Left lung (tissue), 14 donors: ENCODE measurements at places on chromosomes 4 and X. TPM values are rescaled to one million over a fixed set of nuclear protein-coding genes. Genes with fewer than 3 reads are reported as not detected.

DNA sequence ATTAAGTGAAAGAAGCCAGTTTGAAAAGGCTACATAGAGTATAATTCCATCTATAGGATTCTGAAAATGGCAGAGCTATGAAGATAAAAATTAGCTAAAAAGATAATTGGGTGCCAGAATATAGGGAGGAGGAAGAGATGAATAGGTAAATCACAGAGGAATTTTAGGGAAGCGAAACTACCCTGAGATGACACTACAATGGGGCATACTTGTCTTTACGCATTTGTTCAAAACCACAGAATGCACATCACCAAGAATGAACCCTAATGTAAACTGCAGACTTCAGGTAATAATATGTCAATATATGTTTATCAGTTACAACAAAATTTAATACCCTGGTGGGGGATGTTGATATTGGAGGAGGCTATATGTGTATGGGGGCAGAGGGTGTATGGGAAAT, 1342.9 kb downstream of the ADGRL3 start:
- no peak for DNase-seq

NEXMIF gene
- polyA plus RNA-seq, result 0.18 TPM

GRCh38 chrX:34653811-34654210, 3.3 kb downstream of the TMEM47 start:
- DNase-seq, result no peak

DNA sequence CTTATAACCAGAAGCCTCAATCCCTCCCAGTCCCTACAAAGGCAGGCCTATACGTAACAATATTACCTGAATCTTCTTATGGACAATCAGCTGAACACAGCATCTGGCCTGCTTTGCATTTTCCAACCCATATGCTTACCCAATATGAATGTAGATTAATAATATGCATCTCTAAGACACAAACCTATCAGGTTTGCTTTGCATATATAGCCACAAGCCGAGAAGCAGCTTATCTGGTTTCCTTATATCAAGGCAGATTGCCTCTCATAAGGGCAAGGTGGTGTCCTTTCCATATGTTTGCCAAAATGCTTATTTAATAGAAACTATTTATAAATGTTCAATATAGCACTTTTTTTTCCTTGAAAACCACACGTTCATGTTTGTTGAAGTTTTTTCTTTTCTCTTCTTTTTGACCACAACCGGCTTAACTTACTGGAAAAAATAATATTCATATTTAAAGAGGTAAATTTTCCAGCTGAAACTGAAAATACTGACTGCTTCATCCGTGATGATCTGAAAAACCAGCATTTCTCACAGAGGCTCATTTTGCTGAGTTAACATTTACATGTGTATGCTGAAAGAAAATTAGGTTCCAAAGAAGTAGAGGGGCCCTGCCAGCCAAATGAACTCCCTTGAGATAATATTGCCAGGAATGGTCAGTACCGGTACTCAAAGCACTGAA, 3.8 kb downstream of the IL21 start:
- DNase-seq, result no peak

DNA sequence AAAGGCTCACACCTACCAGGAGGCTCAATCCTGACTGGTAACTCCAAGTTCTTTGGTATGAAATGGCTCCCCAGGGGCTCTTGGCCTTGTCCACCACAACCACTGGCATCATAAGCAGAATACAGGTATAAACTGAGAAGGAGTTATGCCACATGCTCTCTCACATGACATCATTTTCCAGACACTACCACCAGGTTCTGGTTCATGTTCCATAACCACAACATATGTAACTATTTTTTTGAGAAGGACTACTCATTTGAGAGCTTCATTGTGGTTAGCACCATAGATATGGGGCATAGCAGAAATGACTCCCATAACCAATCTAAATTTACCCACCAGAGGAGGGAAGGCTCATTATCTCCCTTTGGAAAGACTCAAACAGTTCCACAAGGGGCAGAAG, 19.6 kb downstream of the PRDM5 start:
- no peak for DNase-seq

FRMPD4 gene
- polyA plus RNA-seq, result 0.66 TPM
